Naive thymus-derived CD4-positive, alpha-beta T cell (primary cell): ENCODE measurements at places on chromosomes 6 and 20. TPM values are rescaled to one million over a fixed set of nuclear protein-coding genes. Genes with fewer than 3 reads are reported as not detected.

DNA sequence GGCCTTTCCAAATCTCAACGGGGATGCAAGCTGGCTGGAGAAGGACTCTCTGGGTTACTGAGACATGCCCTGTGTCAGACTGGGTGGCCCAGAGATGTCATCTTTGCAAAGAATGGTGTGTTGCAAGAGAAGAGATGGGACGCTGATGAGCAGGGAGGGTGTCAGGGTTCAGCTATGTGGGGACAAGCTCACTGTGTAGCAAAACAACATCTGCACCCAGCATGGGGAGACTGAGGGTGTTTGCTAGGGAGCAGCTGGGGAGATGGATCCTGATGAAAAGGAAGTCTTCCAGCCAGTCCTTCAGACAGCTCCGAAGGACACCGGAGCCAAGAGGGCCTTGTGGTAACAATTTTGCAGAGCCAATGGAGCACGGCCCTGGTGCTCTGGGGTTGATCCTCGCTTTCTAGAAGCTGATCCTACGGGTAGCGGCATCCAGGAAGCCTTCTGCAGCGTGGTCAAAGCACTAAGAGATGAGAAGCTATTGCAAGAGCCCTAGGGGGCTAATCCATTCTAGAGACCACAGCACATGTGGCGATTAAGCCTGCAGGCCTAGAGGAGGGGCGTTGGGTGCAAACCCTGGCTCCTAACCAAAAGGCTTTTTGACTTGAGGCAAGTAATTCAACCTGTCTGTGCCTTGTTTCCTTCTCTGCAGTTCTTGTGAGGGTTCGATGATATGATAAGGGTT, 39.9 kb downstream of the EDN3 start:
- no peak for DNase-seq

DNA sequence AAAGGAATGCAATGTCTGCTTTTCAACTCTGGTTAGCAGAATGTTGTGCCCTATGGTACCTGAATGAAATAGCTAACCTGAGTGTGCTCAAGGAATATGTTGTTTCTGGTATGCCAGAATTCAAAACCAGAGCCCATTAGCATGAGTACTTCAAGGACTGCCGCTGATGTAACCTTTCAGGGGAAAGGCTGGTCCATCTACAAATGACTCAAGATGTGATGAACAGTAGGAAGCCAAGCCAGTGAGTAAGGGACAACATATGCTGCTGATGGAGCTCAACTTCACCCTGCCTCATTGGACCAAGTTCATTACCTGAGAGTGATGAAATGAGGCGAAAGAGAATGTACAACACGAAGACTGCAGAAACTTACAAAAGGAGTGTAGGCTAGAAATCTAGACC, 95.7 kb upstream of the BMP2 start:
- DNase-seq = no peak

DNA sequence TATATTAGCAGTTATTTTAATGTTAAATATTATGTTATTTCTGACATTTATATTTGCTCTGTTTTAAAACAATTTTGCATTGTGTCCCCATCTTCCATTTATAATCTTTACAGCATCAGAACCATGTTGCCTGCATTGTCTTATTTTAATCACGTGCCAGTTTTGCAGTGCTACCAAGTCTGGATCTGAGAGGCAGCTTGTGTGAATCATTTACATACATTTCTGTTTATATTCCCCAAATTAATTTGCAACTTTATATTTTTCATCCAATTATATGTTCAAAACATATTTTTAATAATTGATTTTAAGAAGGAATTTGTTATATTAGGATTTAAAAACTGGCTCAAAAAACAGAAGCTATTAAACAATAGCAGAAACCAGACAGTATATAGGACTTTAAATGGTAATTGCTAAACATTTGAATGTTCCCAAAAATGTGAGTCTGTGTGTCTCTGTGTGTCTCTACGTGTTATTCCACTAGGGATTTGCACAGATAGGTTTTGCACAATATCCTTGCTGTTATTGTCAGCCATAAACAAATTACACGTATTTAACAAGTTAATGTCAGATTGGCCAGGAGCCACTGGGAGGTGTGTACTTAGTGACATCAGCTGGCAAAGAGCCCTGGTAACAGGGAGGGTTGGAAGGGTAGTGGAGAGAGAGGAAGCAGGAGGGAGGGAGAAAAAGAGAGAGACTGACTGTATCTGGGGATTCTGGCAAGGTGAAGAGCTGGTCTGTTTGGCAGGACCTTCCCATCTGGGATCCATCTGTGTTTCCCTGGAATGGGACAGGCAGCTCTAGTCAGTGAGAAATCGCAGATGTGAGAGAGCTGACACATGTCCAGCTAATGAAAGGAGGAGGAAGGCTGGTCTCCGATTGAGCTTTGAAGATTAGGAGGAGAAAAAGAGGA, 72.1 kb downstream of the CBFA2T2 start:
- DNase-seq = no peak

Gene RAMACL
- 1.2 TPM for total RNA-seq

Gene GPR6
- not detected for total RNA-seq

Gene PLG
- not detected for total RNA-seq

Gene DOK5
- total RNA-seq = not detected

Gene GHRH
- not detected for total RNA-seq

Gene PCK1
- total RNA-seq = not detected

GRCh38 chr6:142698751-142699150, 246.2 kb downstream of the HIVEP2 start:
- DNase-seq = no peak

GRCh38 chr6:32298632-32299336, 72.9 kb downstream of the TSBP1 start:
- DNase-seq = no peak

DNA sequence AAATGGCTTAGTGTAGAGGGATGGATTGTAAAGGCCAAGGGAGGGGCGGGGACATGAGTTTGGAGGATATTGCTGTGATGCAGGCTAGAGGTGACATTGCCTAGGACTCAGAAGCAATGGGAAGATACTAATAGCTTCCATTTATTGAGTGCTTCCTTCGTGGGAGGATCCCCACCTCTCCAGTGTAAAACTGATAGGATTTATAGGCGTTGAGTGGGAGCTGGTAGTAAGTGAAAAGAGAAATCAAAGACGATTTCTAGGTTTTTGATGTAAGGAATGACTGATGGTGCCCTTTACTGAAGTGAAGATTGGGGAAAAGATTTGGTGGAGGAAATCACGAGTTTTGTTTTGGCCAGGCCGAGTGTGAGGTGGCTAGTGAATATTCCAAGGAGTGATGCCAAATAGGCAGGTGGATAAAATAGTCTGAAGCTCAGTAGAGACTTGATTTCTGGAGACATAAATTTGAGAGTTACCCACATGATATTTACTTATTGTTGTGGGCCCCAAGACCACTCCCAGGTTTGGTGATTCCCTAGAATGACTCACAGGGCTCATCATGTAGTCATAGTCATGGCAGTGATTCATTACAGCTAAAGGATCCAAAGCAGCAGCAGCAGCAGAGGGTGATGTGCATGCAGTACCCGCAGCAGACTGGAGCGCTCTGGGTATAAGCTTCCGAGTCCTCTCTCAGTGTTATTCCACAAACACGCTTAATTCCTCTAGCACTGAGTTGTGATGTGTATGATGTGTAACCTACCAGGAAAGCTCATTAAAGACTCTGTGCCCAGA, 10.2 kb downstream of the RPRD1B start:
- DNase-seq = no peak

- DNase-seq = no peak
Measured at GRCh38 chr6:143261899-143262436, 188.5 kb downstream of the ADAT2 start.

GRCh38 chr6:90658497-90658896, 71.6 kb upstream of the MAP3K7 start:
- DNase-seq = no peak

- no peak for DNase-seq
Measured at GRCh38 chr6:53984581-53984980, 126.7 kb upstream of the MLIP start.

- DNase-seq = no peak
Measured at GRCh38 chr6:33429750-33430052, 9.8 kb downstream of the SYNGAP1 start.

Gene EYS
- total RNA-seq = not detected

- DNase-seq = no peak
Measured at GRCh38 chr6:90415178-90415577, 118.5 kb upstream of the BACH2 start.

DNA sequence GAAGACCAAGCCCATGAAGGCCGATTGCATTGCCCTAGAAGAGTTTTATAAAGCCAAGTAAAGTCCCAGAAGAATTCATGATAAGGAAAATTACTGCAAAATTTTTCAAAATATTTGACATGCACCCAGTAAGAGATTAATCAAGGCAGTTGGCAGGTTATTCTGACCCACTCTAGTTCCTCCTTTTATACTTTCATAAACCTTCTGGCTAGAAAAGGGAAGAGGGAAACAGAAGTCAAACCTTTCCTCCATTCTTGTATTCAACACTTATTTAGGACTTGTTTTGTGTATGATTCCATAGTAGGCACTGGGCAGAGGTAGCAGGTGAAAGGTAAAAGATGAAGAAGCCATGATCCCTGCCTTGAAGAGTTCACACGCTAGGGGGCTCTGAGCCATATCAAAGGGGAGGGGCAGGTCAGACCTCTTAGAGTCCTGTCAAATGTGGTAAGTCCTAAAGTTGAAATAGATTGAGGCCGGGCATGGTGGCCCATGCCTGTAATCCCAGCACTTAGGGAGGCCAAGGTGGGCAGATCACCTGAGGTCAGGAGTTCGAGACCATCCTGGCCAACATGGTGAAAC, 85.4 kb downstream of the NDUFAF5 start:
- DNase-seq = no peak

- no peak for DNase-seq
Measured at GRCh38 chr20:39651645-39652325, 689.6 kb downstream of the DHX35 start.

DNA sequence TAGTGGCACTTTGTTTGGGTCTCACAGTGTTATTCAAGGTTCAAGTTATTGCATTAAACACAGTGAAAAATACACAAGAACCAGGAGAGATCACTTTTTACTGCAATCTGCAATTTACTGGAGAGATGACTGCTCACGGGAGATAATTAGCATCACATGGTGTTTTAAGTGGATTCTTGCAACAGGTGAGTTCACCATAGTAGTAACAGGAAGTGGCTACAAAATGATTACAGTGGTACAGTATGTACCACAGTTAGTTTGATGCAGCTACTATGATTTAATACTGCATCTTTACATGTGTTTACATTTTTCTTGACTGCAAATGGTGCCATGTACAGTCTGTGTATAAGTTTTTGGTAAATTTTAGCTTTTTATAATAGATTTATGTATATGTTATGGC, 96.5 kb upstream of the SCP2D1 start:
- DNase-seq = no peak

- peak; percentile 45 for DNase-seq
Measured at GRCh38 chr6:137882225-137882961, 15.3 kb downstream of the TNFAIP3 start.

GRCh38 chr6:131946992-131947955, 3.9 kb downstream of the CCN2 start:
- no peak for DNase-seq

GRCh38 chr6:120671519-120671918, 662.8 kb downstream of the TBC1D32 start:
- DNase-seq = no peak

GRCh38 chr6:13767121-13767808, 47.1 kb downstream of the MCUR1 start:
- DNase-seq = peak; percentile 48

Gene PNPLA1
- total RNA-seq = 2.0 TPM

- DNase-seq = no peak
Measured at GRCh38 chr20:63116412-63117106, 99.4 kb downstream of the YTHDF1 start.

- no peak for DNase-seq
Measured at GRCh38 chr6:101402622-101403031, 9.1 kb downstream of the GRIK2 start.

DNA sequence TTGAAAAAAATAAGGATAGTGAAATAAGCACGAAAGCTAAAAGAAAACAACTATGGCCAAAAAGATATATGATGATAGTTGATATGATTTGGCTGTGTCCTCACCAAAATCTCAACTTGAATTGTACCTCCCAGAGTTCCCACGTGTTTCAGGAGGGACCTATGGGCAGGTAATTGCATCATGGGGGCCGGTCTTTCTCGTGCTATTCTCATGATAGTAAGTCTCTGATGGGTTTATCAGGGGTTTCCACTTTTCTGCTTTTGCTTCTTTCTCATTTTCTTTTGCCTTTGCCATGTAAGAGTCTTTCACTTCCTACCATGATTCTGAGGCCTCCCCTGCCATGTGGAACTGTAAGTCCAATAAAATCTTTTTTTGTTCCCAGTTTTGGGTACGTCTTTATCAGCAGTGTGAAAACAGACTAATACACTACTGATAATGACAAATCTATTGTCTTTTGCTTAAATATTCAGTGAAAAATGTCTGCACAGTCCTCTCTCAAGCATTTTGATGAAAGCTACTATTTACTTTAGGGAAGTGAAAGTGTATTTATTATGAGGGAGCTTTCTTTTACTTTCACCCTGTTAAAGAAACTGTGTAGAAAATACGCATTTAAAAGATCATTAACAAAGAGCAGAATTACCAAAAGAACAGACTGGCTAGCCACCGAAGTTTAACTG, 389.1 kb downstream of the HTR1B start:
- DNase-seq = no peak

Gene GABRR2
- 1.9 TPM for total RNA-seq

DNA sequence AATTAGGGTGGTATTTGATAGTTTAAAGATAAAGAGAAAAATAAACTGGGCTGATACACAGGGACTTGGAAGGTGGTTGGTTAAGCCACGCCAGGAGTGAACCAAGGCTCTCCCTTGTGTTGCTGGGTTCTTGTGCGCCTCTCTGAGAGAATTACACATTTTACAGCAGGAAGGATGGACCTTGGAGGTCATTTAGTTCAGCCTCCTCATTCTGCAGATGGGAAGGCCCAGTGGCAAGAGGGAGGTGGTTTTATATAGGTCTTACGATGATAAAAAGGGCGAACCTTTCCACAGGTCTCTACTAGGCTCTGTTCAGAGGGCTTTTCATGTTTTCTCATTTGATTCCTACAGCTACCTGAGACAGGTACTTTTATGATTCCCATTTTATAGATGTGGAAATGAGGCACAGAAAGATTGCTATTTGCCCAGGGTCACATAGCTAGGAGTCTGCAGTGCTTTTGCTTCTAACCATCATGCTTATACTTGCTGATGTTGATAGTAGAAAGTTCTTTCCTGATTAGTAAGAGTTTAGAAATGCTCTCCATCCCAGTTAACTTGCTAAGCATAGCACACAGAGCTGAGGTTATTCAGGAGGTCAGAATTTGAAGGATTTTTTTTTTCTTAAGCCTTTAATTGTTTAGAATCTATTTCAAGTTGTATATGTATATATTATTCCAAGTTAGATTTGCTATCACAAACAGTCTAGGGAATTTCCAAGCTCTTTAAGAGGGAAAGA, 12.8 kb downstream of the HIVEP1 start:
- DNase-seq = no peak

Gene HLA-DQA1
- 43.4 TPM for total RNA-seq

DNA sequence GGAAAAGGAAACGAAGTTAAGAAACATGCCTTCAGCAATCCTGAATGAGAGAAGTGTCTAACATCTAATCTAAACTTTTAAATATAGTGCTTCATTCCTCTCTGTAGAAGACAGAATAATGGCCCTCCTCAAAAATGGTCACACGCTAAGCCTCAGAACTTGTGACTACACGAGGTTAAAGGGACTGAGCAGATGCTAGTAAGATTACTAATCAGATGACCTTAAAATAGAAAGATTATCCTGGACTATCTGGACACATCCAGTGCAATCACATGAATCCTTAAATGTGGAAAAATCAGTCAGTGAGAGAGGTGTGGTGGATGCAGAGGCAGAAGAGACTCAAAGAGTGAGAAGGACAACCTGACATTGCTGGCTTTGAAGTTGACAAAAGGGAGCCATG, 126.1 kb downstream of the TBX18 start:
- DNase-seq = no peak

Gene PAQR8
- total RNA-seq = 41.9 TPM

GRCh38 chr20:44600758-44601201, 18.4 kb downstream of the PKIG start:
- no peak for DNase-seq
